ENCODE measurements at places on chromosomes 2 and 18.
A peak's percentile ranks its signal among the peaks of the same experiment; 100 is the strongest.

DNA sequence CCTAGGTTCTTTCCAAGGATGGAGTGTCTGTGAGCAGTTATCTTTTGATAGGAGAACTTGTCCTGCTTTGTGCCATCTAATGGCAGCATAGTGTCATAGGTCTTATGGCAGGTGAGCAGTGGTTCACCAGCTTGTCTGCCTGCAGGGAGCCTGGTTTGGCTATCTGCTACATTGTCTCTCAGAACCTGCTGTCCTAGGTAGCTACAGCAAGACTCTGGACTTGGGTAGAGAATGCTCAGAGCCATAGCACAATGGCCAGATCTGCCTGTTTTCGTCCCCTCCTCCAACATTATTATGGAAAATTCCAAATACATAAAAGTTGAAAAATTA is 28.3 kb downstream of the AGFG1 start:
- DNase-seq, result no peak

GRCh38 chr2:207887500-207887899 is 117.8 kb upstream of the FZD5 start:
- no peak for DNase-seq

DNA sequence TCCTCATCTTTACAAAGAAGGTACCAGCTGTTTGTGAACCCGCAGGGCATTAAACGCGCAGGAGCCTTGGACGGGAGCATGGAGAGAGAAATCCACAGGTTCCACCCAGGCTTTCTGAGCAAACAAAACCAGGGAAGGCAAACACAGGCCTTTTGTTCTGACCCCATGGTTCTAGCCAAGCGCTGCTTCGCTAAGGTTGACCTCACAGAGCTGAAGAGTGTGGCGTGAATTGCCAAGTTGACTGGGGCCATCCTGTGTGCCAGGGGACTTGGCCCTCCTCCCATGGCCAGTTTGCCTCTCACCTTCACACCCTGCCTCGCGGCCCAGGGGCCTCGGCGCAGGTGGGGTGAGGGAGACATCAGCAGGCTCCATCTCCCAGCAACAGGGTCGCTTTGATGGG is 74.1 kb downstream of the VAPA start:
- no peak for DNase-seq

DNA sequence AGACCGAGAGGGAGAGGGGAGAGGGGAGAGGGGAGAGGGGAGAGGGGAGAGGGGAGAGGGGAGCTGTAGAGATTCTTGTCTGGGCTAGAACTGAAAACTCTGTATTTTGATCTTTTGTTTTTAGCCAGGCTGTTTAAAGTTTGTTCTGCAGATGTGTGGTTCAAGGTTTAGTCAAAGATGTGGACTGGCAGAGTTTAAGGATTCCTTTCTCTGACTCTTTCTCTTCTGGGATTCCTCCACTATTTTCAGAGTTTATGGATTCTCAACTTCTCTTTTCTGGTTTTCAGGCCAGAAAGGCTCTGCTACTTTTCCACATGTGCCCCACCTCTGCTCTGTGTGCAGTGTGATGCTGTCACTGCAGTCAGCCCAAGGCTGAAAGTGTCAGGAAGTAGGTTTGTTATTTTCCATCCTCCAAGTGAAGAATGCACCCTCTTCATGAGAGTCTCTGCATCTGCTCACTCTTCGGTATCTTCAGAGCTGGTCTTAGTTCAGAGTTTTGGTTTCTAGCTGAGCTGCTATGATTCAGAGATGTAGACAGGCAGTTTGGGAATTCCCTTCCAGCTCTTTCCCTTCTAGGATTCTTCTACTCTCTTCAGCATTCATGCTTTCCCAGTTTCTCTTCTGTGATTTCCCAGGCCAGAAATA is 130.9 kb upstream of the SMAD7 start:
- no peak for DNase-seq

GRCh38 chr2:53941749-53942148 is 29.0 kb downstream of the PSME4 start:
- no peak for DNase-seq

GRCh38 chr2:226352941-226353560 is 446.6 kb downstream of the IRS1 start:
- no peak for DNase-seq

- DNase-seq, result no peak
These were observed 7.3 kb upstream of the CHN1 start for GRCh38 chr2:175012516-175012915.

DNA sequence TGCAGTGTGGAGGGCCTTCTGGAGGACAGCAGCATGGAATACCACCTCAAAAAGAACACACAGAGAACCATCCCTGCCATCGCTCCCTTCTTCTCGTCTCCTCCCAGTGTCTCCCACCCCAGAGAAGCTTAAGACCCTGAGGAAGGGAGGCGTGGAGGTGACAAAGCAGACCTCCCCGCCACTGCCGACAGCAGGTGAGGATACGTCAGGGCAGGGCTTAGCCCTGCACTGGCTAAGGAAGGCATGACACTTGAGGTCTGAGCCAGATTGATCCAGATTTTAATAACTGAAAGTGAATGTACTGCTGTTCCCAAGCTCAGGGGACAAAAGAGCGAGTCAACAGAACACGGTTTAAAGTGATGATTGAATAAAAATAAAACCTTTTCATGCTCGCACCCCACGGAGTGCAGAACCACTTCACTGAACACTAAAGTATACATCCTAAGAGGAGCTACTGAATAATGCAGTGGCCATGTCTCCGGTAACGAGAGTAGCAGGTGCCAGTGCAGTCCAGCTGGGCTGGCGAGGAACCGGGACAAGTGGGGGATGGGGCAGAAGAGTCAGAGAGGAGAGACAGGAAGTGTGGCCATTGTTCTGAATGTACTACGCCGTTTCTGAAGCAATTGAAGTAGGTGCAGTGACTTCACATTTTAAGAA is 391.0 kb downstream of the CDH2 start:
- DNase-seq, result no peak

DNA sequence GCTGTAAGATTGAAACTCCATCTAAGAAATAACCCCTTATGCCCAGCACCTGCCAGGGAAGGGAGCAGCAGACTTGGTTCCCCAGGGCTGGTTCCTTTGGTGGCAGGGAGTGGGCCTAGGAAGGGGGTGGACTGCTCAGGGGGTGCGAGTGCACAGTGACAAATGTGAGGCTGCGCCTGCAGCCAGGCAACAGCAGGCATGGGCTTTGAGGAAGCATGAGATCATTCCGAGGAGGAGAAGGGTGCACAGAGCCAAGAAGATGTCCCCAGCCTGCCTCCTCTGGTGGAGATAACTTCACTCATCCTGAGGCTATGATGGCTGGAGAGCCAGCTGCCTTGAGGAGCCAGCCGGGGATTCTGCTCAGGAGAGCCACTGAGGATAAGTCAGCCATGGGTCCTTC is 158.0 kb downstream of the CAPN13 start:
- DNase-seq, result no peak

DNA sequence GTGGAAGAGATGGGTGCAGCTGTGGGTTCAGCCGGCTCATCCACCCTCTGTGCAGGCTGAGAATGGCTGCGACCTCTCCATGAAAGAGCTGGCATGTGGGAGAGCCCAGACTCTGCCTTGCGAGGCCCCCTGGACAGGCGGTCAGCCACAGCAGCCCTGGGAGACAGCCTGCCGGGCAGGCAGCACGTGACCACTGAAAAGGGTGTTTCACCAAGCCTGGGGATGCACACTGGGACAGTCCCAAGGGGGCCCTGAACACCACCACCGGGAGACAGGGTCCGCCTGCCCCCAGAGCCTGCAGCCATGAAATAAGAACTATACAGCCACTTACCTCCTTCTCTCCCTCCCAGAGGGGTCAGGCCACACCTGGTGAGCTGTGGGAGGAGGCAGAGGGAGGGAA is 11.5 kb downstream of the RFX8 start:
- no peak for DNase-seq

DNA sequence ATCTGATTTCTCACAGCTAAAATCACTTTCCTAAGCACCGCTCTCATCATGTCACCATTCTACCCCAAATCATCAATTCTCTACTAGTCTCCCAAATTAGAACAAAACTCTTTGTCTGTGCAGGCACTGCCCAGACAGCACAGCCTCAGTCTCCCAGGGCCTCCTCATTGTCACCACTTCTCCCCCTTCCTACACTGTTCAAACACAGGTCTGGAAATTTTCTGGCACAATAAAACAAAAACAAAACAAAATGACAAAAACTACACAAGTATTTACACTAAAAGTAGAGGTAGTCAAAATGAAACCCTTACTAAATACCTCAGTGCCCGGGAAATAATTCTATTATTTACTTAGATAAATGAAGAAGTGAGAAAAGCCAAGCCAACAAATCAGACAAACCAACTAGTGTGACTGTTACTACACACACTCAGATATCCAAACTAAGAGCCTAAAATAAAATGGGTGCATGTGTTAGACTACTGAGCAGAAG is 156.2 kb upstream of the DNMT3A start:
- no peak for DNase-seq

DNA sequence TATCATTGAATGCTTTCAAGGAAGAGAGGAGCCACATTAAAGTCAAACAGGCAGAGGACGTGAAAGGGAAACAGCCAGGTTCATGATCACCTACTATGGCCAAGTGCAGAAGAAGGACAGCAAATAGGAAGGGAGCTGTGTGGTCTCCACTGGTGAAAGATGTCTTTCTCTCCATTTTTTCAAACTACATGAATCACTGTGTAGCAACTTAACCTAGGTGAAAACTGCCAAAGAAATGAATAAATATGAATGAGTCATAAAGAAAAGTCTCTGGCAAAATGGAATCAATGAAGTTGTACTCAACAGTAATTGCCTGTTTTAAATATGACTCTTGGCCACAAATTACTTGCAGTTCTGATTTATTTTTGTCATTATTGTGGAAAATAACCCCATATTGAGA is 452.6 kb upstream of the PKDCC start:
- no peak for DNase-seq

GRCh38 chr2:12928197-12928774 is 211.6 kb downstream of the TRIB2 start:
- no peak for DNase-seq

DNA sequence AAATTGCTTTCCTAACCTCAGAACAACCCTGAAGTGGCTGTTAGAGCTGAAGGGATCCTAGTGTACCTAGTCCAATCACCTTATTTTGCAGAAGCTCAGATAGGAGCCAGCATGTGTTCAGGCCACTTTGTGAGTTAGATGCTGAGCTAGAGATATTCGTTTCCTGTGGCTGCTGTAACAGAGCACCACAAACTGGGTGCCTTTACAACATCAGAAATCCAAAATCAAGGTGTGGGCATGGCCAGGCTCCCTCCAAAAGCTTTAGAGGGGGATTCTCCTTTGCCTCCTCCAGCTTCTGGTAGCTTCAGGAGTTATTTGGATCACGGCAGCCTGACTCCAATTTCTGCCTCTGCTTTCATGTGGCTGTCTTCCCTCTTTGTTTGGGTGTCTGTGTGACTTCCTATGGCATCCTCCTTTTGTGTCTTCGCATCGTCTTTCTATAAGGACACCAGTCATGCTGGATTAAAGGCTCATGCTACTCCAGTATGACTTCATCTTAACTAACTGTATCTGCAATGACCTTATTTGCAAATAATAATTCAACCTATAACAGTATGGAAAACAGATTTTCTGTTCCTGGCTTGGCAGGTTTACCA is 86.3 kb upstream of the TGFA start:
- no peak for DNase-seq

- no peak for DNase-seq
These were observed 27.5 kb downstream of the INHBB start for GRCh38 chr2:120373424-120373823.

DNA sequence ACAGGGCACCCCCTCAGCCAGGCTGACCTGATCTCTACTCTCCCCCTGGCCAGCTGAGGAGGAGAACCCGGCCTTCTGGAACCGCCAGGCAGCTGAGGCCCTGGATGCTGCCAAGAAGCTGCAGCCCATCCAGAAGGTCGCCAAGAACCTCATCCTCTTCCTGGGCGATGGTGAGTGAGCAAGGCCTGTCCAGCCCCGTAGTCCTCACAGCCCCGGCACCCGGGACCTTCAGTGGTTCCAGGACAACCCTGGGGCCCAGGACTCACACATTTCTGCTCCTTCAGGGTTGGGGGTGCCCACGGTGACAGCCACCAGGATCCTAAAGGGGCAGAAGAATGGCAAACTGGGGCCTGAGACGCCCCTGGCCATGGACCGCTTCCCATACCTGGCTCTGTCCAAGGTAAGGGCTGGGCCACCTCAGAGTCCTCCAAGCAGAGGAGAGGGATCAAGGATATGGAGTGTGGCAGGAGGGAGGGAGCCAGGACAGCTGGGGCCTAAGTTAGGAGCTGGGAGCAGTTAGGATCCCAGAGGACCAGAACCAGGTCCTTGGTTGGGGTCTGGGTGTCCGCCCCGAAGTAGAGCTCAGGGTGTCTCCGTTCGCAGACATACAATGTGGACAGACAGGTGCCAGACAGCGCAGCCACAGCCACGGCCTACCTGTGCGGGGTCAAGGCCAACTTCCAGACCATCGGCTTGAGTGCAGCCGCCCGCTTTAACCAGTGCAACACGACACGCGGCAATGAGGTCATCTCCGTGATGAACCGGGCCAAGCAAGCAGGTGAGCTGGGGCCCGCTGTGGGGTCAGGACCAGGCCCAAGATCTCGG is 555 bp downstream of the ALPI start:
- DNase-seq, result no peak

GRCh38 chr18:43919551-43919950 is 642.3 kb upstream of the SYT4 start:
- DNase-seq, result no peak

- DNase-seq, result peak; percentile 64
These were observed 43.2 kb upstream of the UBE2F start for GRCh38 chr2:237923481-237924163.

GRCh38 chr2:98465456-98466226 is 21.0 kb downstream of the INPP4A start:
- peak; percentile 63 for DNase-seq

GRCh38 chr2:207352978-207353671 is 176.6 kb upstream of the CREB1 start:
- DNase-seq, result no peak

GRCh38 chr18:51621113-51621863 is 423.8 kb upstream of the MEX3C start:
- no peak for DNase-seq
